T-helper 2 cell (primary cell): ENCODE measurements at places on chromosomes 2 and 18.

- no peak for DNase-seq
Observed at GRCh38 chr2:120203251-120204021, 19.8 kb downstream of the TMEM185B start.

GRCh38 chr18:77168811-77169311 lies 36.3 kb upstream of the MBP start:
- DNase-seq, result no peak

GRCh38 chr2:217945530-217945929 lies 57.3 kb downstream of the TNS1 start:
- DNase-seq, result no peak

- no peak for DNase-seq
Observed at GRCh38 chr2:174750923-174751441, 13.3 kb downstream of the CHRNA1 start.

DNA sequence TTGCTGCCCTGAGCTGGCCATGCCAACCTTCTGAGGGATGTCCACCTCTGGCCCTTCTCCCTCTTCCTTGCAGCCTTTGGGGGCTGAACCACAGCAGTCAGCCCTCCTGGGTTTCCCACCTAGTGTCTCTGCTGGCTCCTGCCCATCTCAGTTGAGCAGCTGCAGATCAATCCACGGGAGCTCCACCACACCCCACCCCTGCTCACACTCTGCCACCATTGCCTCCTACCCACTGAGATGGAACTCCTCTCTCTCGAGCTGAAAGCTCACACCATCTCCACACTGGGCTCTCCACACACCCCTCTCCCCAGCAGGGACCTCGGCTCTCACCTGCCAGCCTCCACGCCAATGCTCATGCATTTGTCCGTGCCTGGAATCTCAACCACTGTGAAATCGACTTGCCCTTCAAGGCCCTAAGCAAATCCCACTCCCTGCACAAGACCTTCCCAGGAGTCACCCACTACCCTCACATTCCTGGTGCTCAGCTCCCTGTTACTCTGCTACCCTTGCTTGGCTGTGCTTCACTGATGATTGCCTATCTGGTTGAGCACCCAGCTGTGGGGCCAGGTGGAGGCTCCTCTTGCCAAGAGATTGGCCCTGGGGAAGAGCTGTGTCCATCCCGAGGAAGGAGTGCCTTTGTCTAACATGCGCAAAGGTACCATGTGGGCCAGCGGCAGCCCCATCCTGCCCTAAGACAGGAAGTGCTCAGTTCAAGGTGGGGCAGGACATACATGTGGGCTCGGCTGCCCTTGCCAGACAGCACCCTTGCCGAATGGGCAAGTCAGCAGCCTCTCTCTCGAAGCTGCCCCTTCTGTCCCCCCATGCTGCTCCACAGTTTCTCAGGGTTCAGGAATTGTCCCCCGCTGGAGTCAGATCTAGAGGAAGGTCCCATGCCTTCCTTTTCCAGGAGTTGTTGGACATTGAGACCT lies 208.7 kb downstream of the CYP26B1 start:
- no peak for DNase-seq

GRCh38 chr2:127386246-127386645 lies 1.5 kb downstream of the MAP3K2 start:
- DNase-seq, result no peak

DNA sequence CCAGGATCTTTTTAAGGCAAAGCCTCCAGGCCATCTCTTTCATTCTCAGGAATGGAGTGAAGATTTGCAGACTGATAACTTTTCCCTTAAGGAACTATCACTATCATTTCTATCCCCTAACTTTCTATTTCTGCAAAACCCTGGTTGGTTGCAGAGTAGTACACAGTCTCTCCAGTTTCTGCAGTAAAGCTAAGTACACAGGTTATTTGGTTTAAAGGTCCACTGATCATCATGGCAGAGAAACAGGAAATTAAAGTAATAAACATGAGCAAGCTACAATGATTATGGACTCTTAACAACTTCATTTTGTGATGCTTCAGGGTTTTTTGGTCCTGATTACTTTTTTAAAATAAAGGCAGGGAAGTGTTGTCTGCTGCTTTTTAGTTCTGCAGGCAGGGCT lies 890.0 kb upstream of the DDX18 start:
- no peak for DNase-seq

GRCh38 chr2:144377914-144378313 lies 142.0 kb downstream of the ZEB2 start:
- DNase-seq, result no peak

GRCh38 chr2:18731666-18732065 lies 142.3 kb upstream of the NT5C1B start:
- DNase-seq, result no peak

GRCh38 chr2:38509947-38510326 lies 92.8 kb downstream of the HNRNPLL start:
- no peak for DNase-seq

DNA sequence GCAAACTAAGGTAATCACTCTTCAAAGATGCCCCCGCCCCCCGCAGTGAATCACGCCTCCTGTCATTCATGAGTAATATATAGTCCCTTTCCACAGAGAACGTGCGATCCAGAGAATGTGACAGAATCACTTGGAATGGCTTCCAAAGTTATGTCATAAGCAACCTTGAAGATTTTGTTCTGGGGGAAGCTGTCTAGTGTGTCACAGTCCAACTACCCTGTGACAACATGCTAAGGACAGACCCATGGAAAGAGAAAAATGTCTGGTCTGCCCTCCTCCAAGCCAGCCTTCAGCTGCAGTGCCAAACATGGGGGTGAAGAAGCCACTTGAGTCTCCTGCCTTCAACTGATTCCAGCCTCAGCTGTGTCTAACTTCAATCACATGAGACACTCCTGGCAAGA lies 259.1 kb downstream of the SS18 start:
- DNase-seq, result no peak

DNA sequence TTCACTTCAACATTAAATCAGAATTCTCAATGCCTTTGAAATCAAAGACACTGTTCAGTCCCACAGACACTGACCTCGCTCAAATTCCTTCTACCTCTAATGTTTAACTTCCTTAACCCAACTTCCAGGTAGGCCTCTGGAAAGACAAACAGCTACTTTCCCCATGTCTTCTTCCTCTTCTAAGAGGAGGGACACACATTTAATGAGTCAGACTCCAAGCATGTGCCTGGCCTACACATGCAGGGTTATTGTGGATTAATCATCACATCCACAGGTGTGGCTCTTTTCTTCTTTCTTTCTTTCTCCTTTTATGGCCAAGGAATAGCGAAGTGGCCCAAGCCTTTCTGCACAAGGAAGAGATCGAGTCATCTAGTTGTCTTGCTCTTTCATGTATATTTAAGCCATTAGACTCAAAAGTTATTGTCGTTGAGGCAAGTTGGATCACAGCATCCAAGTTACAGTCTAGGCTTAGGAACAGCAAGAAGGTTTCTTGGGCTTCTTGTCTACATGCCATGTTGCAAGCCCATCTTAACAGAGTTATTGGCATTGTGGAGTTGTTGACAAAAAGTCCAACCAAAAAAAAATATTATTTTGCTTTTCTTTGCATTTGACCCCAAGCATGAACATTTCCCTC lies 387.8 kb downstream of the IRS1 start:
- DNase-seq, result no peak

GRCh38 chr2:136098441-136098840 lies 19.5 kb downstream of the CXCR4 start:
- no peak for DNase-seq

GRCh38 chr2:236803621-236804020 lies 234.0 kb downstream of the ACKR3 start:
- no peak for DNase-seq

DNA sequence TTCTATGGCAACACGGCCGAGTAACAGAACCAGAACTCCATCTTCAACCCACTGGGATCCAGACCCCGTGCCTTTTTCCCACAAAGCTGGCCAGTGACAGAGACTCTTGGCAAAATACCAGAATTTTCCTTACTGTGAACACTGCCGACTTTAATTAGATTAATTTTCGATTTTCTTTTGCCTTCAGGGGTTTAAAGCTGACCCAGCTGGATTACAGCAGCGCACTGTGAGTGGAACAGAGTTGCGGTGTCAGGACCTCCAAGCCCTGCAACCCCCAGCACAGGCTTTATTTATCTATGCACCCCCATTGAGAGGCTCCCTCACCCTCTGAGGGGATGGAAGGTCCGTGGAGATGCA lies 36.4 kb downstream of the CTIF start:
- DNase-seq, result no peak

DNA sequence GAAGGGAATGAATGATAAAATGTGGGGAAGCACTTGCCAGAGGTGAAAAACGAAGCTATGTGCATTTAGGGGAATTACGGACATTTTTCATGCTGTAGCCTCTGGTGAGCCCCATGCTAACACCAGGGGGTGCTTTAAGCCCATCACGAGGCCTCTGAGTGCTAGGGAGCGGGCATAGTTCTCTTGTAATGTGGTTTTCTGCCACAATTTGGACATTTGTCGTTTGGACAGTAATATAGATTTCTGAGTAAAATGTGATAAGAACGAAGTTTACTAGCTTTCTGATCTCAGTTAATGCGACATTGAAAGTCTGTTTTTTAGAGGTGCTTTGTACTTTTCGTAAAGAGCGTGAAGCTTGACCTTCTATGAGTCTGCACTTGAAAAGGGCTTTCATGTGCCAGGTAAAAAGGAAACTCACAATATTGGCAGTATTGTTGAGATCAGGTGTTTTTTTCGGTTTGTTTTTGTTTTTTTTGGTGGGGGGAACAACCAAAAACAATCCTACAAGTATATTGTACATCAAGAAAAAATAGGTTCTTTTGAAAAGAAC lies 50.6 kb downstream of the TRAF3IP1 start:
- DNase-seq, result no peak

GRCh38 chr2:85419009-85419675 lies 628 bp downstream of the SH2D6 start:
- DNase-seq, result no peak

GRCh38 chr2:64582774-64583340 lies 58.7 kb downstream of the AFTPH start:
- no peak for DNase-seq

GRCh38 chr18:50606609-50607008 lies 46.7 kb downstream of the MAPK4 start:
- no peak for DNase-seq

- no peak for DNase-seq
Observed at GRCh38 chr2:139909136-139909535, 1128.9 kb upstream of the NXPH2 start.

GRCh38 chr2:10678225-10678624 lies 11.6 kb downstream of the NOL10 start:
- no peak for DNase-seq

GRCh38 chr2:209460151-209460761 lies 36.4 kb downstream of the MAP2 start:
- DNase-seq, result no peak

- DNase-seq, result no peak
Observed at GRCh38 chr2:157757500-157757899, 118.6 kb downstream of the ACVR1 start.

GRCh38 chr2:105177008-105177407 lies 64.5 kb upstream of the GPR45 start:
- DNase-seq, result no peak

DNA sequence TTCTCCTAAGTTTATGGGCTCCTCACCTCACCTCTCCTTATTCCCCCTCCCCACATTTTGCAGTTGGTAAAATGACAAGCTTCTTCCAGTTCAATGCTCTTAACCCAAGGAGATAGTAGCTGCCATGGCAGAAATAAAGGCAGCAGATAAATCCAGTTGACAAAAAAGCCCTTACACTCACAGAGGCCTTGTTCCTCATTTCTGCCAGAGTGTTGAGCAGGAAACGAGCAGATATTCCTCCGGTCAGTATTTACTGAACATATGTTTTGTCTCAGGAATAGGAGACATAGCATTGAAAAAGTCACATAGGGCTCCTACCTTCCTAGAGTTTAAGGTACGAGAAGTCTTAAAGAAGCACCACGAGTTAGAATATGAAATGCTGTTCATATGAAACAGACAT lies 493.7 kb upstream of the TNP1 start:
- no peak for DNase-seq

GRCh38 chr2:75053484-75054112 lies 95.2 kb downstream of the POLE4 start:
- no peak for DNase-seq

- no peak for DNase-seq
Observed at GRCh38 chr18:58221060-58221725, 177.2 kb downstream of the NEDD4L start.

GRCh38 chr2:235950473-235950809 lies 217.7 kb downstream of the GBX2 start:
- DNase-seq, result no peak

DNA sequence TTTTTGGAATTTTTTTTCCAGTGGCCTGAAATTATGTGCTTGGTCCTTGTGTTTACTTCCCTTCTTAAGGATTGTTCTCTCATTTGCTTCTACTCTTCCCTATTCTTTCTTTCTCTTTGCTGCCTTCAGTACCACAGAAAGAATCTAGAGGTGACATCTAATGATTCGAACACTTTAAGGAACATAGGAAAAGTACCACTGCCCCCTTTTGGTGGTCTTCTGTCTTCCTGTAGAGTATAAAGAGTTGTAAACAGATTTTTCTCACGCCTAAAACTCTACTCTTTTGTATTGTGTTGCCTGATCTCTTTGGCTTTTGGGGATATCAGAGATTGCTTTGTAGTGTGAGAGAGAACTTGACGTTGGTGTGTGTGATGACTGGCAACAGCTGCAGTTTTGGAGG lies 7.0 kb upstream of the SCTR start:
- no peak for DNase-seq

GRCh38 chr2:176105078-176105729 lies 1.9 kb upstream of the HOXD11 start:
- no peak for DNase-seq

DNA sequence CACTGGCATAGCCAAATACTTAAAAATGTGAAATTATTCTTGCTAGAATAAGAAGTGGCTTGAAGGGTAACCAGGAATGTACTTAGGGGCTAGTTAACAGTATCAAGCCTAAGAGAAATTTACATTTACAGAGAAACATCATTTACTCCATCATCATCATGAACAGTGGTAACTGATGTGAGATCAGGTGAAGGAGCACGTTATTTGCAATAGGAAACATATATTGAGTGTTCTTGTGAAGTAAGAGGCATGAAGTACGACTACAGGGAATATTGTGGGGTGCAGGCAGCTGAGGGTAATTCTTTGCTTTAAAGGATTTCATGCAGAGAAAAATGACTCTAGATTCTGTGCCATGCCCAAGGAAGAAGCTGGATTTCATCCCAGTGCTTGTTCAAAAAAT lies 220.8 kb downstream of the GALNT13 start:
- no peak for DNase-seq

GRCh38 chr2:84495539-84496146 lies 20.7 kb upstream of the DNAH6 start:
- DNase-seq, result no peak

GRCh38 chr2:65565681-65566080 lies 133.3 kb upstream of the SPRED2 start:
- DNase-seq, result no peak

GRCh38 chr2:65430603-65431420 lies 1.6 kb downstream of the SPRED2 start:
- peak; percentile 68 for DNase-seq

DNA sequence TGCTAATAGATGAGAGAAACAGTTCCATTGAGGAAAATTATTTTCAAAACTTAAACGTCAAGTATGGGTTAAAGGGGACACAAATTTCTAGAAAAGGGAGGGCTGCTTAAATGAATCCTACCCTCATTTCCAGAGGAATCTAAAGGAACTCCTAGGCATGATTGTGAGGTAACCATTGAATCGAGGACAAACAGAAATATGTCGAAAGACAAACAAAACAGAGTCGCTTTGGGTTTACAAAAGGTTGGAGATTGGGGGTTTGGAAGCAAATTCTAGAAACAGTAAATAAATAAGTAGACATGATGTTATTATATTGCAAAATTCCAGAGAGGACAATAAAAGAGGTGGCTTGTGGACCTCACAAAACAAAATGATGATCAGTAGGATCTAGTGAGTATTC lies 173.1 kb downstream of the FTCDNL1 start:
- DNase-seq, result no peak

- no peak for DNase-seq
Observed at GRCh38 chr2:3301001-3301400, 76.6 kb downstream of the EIPR1 start.
